Natural killer cell treated with Interleukin-12 subunit alpha and Interleukin-12 subunit beta and Interleukin-15 and Interleukin-18, amount 100 ng/mL, for 72 hours (primary cell): ENCODE measurements at places on chromosomes 4 and X.

DNA sequence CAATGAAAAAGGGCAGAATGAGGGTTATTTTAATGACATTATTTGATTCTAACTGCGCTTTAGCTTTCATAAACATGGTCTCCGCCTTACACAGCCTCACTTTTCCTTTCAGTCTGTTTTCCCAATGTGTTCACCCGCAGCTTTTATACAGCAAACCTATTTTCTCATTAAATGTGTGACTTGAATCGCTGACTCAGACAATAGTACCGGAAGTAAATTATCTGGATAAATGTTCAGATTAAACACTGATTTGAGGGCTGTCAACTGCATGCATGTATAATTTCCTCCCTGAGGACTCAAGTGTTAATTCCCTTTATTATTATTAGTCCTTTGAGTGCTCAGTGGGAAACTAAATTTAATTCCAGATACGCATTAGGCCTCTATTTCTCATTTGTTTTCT, 117.3 kb downstream of the FAM133A start:
- no peak for DNase-seq

DNA sequence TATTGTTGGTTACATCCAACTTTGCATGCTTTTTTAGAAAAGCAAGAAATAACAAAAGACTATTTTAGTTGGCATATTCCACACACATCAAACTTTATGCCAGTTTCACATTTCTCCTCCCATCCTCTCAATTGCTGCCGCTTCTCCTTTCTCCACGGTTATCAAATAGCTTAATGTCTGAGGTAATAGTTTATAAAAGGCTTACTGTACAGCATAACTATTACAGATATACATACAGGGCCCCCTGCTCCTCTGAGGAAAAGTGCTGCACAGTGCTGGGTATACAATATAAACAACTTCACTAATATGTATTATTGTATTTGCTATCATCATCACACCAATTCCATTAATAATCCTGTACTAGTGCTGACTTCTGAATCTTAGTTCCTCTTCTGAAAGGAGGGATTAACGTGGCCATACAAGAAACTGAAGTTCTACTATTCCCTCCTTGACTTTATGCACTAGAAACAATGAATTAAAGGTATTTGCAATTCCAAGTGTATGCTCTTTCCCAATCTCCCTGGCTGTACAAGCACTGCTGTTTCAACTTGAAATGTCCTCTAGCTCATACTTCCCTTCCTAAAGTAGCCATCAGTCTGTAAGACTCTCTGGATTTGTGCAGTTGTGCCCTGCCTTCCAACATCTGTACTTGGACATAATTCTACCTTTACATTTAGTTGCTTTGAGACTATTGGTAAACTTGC, 2.5 kb downstream of the CCNI start:
- no peak for DNase-seq

GRCh38 chr4:106987311-106987710, 48.8 kb downstream of the DKK2 start:
- DNase-seq, result no peak

DNA sequence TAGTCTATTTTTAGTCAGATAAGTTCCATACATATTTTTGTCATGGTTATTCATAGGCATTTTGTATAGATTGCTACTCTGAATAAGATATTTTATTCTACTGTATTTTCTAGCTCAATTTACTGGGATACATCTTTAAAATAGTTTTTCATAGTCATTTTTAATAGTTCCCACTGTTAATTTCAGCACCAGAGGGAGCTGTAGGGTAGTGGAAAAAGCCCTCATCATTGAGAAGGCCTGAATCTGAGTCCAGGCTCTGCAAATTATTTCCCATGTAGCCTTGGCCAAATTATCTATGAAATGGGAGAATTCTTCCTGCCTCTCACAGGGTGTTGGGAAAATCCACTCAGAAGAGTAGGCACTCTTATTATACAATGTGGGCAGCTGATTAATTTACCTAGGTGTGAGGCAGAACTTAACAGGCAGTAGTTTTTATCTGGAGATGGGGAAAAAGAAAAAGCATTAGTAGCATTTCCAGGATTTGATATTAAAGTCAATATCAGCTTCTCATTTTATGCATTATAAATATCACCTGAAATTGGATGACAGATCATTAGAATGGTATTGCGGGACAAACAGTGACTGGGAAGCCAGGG, 102.9 kb upstream of the PAQR3 start:
- no peak for DNase-seq

- no peak for DNase-seq
These were observed 1984.3 kb upstream of the IGFBP7 start for GRCh38 chr4:59094505-59094904.

- DNase-seq, result no peak
These were observed 294.6 kb downstream of the TRIML1 start for GRCh38 chr4:188433741-188434315.

DNA sequence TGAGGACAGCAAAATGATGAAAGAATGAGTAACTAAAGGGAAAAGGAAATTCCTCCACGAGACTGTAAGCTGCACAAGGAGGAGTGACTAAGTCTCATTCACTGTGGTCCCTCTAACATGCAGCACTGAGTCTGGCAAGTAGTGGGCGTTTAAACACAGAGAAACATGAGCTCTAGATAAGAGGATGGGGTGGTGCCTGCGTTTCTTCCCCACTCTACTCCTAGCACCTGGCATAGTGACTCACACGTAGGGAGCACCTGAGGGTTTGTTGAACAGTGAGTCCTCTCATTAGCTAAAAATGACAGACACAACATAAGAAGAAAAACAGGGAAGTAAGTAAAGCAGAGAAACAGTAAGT, 105.8 kb upstream of the CBR4 start:
- no peak for DNase-seq

DNA sequence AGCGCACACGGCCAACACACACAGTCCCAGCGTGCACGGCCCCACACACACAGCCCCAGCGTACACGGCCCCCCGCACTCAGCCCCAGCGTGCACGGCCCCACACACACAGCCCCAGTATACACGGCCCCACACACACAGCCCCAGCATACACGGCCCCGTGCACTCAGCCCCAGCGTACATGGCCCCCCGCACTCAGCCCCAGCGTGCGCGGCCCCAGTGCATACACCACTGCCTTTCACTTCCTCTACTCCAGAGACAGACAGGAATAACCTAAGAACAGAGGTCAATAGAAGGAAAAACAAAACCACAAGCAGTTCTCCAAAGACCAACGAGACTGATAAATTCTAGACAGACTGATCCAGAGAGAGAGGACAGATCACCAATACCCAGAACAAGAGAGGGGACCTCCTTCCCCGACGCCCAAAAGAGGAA, 17.1 kb downstream of the GAK start:
- no peak for DNase-seq

- DNase-seq, result no peak
These were observed 25.3 kb upstream of the GATB start for GRCh38 chr4:151786158-151786495.

GRCh38 chr4:153651587-153651986, 32.5 kb upstream of the TLR2 start:
- peak; percentile 69 for DNase-seq

DNA sequence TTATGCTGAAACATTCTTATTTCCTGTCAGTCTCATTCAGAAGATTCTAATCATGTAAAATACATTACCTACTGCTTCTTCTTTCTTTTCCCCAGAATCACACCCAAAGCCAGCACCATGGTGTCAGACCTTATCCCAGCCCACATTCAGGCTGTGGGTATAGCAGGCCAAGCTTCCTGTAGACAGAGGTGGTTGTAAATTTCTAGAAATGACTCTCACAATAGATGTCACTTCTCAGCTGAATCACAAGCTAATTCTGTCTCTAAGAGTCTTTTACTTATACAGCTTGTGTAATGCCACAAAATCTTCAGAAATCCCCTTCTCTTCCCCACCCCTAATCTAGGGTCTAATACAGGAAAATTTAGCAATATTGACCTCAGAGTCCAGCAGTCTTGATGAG, 239.6 kb downstream of the PARM1 start:
- DNase-seq, result no peak

- no peak for DNase-seq
These were observed 56.7 kb downstream of the STOX2 start for GRCh38 chr4:183961795-183962194.
